ENCODE measurements at places on chromosomes 7 and 10.

GRCh38 chr10:15238555-15239335, 70.3 kb upstream of the NMT2 start:
- no peak for DNase-seq

- DNase-seq = no peak
Measured at GRCh38 chr7:105760551-105761447, 115.6 kb downstream of the ATXN7L1 start.

- DNase-seq = no peak
Measured at GRCh38 chr7:30255064-30255769, 29.2 kb upstream of the ZNRF2 start.

- DNase-seq = no peak
Measured at GRCh38 chr7:72080865-72081510, 331.1 kb downstream of the CALN1 start.

DNA sequence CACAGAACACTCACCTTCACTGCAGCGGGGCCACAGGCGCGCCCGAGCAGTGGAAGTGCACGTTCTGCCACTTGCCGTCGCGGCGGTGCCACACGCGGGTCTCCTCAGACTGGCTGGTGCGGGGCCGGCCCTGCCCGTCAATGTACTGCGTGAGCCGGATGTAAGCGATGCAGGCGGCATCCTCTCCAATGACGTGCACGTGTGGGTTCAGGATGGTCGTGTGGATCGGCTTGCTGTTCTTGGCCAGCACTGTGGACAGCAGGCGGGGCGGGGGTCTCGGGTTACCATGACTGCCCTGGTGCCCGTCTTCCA, 19.2 kb downstream of the YKT6 start:
- DNase-seq = peak; percentile 72

- no peak for DNase-seq
Measured at GRCh38 chr10:14032406-14032998, 298.2 kb downstream of the FRMD4A start.

DNA sequence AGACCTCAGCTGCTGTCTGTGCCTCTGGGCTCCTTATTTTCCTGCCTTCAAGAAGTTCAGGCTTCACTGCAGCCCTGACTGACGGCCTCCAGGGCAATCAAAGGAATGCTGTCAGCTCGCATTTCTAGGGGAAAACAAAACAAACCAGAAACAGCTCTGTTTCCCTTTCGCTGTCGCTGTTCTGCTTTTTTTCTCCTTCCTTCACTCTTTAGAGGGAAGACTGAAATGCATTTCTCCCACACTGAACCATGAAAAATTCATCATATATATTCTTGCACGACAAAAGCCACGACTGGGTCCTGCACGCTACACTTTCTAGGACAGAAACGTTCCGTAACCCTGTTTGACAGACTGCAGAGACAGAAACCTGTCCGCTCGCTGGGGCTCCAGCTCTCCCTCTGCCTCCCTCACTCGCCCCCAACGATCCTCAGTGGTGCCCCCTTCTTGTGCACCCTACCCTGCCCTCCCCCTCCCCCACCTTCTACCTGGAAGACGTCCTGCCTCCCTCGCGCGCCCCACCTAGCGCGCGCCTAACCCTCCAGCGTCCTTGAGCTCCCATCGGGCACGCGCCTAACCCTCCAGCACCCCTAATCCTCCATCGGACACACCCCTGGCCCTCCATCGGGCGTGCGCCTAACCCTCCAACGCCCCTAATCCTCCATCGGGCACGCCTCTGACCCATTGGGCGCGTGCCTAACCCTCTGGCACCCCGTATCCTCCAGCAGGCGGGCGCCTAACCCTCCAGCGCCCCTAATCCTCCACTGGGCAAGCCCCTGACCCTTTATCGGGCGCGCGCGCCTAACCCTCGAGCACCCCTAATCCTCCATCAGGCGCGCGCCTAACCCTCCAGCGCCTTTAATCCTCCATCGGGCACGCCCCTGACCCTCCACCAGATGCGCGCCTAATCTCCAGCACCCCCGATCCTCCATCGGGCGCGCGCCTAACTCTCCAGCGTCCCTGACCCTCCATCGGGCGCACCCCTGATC, 37.1 kb downstream of the SVOPL start:
- no peak for DNase-seq

DNA sequence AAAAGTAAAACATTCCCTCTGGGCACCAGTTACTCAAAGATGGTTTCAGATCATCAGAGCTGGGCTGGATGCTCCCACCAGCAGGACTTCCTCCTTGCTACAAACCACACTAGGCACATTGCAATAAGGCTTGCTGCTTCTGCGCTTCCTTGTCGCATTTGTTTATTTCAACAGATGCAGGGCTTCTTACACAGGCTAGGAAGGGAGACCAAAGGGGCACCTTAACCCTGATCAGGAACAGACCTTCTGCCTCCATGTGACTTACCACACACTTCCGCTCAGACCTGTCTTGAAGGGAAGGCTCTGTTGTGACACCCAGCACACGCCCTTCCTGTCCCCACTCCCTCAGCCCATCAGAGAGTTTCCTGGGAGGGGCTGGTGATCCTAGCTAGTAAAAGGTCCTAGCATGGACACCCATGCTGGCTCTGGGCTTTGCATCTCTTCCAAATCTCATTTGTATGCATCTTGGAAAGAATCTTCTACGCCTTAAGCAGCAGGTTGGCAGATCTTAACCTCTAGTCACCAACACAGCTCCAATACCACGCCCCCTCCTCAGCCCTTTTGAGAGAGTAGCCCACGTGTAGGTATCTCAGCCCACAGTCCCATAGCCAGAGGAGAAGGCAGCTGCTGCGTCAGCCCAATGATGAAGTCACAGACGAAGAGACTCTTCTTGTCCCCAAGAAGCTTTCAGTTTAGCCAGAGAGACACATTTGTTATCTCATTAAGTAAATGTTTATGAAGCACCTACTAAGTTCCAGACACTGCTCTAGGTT, 47.1 kb upstream of the SVIL start:
- no peak for DNase-seq

DNA sequence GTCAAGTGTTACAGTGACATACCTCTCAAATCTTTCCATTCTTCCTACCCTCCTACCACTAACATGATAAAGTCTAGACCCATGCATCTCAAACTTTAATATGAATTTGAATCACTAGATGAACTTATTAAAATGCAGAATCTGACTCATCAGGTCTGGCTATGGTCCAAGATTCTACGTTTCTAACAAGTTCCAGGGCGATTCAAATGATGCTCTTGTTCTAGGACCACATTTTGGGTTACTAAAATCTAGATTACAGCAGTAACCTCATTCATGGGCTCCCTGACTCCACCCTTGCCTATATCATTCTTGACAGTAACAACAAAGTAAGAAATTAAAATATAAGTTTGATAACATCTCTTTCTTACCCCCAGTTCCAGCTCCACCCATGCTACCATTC, 124.8 kb upstream of the LSM8 start:
- no peak for DNase-seq

DNA sequence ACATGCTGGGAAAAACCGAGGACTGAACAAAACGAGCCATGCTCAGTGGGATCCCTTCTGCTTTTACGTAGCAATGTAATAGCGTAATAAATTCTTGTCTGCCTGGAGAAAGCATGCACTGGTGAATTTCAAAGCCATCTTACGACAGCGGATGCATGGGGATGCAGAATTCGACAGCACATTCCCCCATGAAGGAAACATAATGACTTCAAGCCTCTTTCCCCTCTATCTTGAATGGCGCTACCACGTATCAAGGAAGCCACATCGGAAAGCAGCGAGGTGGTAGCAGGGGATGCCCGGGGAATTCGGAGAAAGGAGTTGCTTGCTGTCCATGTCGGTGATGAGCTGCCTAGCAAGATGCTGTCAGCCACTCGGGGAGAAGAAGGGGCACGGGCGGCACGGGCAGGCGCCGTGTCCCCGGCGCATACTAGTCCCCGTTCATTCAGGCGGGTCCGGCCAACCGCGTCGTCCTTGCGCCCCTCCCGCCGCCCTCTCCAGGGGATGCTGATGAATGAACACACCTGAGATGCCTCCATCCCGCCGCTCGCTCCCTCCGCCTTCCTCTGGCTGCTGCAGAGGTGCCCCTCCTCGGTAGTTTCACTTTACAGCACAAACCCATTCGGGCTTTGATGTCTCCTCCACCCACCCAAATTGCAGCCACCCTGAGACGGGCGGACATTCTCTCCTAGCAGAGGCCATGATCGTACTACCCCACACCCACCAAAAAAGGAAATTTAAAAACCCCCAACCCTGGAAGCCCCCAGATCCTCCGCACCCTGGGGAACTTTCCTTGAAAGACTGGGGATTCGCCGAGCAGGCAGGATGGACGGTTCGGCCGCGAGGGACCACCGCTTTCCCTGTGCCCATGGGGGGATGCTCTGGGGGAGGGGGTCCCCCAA, 644 bp downstream of the SORBS1 start:
- peak; percentile 85 for DNase-seq

DNA sequence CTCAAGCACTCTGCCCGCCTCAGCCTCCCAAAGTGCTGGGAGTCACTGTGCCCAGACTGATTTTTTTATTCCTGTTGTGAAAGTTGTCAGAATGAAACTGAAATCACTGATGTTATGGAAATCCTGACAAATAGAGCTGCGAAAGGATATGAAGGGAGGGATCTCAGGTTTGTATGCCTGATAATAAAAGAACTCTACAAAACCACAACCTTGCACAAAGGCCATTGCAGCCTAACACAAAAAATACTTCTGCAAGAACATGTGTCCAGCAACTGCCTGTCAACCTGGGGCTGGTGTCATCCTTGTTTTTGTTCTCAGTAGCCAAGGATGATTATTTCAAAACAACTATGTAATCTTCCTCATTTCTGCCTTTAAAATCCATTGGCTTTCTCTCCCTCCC, 126.1 kb downstream of the NEBL start:
- DNase-seq = no peak

GRCh38 chr7:44735403-44736165, 13.1 kb upstream of the ZMIZ2 start:
- DNase-seq = peak; percentile 10

DNA sequence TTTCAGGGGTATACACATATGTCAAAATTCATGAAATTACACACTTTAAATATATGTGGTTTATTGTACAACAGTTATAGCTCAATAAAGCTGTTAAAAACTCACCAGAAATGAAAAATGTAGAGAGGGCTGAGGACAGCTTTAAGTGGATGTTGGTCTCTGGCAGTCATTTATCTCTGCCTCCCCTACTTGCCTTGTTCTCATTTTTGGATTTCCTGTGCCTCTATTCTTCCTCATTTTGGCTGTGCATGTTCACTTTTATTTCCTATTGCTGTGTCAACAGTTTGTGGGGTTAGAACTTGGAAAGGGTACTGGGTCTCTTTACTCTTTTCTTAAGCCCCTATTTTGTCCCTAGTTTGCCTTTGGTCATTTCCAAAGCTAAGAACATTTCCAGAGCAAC, 18.6 kb upstream of the MEST start:
- no peak for DNase-seq

DNA sequence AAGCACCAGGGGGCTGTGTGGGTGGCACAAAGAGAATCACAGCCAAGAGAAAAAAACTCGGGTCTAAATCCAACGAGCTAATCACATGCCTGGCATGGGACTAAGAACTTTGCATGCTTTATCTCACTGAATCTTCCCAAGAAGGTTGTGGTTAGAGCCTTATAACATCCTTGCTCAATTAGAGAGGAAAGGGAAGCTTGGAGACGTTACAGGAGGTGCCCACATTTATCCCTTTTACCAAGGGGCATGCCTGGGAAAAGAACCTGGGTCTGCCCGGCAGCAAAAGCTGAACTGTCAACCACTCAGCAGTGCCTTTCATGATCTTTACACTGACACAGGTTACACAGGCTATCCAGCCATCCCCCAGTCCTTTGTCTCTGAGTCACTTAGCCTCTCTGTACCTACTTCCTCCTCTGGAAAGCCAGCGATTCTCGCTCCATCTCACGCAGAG, 190.1 kb downstream of the PRPF18 start:
- DNase-seq = no peak

- DNase-seq = no peak
Measured at GRCh38 chr10:70130878-70131559, 1.6 kb downstream of the AIFM2 start.

GRCh38 chr7:81285142-81285871, 366.5 kb upstream of the SEMA3C start:
- no peak for DNase-seq

DNA sequence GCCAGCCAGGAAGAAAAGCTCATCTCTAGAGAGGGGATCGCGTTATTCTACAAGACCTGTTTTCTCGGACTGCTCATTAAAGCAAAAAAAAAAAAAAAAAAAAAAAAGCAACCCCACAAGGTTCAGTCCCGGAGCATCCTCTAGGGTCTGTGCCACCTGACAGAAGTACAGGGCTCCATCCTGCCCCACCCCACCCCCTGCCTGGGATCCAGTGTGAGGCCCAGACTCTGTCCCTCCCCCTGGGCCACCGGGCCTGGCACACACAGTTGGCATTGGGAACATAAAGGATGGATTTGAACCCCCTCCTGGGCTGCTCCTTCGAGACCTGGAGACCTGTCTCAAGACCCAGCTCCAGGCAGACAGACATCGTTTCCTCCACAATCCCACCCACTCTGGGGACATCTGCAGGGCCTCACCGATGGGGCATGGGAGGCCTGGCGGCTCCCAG, 688 bp downstream of the ORAI2 start:
- no peak for DNase-seq

DNA sequence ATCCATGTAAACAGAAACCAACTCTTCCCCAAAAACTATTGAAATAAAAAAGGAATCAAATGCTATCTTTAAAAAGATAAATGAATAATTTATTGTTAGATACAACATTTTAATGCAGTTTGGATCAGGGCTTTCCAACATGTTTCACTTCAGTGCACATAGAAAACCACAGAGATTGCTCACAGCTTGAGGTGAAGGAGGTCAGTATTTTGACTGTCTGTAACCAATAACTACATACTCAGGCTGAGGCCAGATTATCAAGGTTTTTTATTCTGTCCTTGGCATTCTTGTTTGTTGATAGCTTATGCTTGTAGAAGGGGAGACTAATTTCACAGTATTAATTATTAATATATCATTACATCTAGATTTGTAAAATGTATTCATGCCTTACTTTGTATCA, 195.5 kb downstream of the PRKG1 start:
- DNase-seq = no peak
